Smooth muscle cell of the brain vasculature (primary cell): ENCODE measurements at places on chromosomes 3 and 15.

DNA sequence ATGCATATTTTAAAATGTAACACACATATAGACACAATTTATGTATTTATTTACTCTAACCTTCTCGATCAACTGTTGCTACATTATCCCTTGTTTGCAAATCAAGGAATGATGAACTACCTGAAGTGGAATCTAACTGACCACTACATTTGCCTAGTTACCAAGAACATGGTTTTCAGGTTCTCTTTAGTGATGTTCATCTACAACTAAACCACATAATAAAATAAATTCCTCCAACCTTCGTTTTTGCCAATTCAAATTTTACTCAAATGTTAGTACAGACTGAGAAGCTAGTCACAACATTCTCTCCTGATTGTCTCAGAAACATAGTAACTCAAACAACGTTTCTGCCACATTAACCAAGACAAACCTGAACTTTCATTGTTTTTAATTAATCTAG is 521.9 kb downstream of the FOXP1 start:
- DNase-seq, result no peak

GRCh38 chr3:72129501-72130094 is 344.6 kb upstream of the PROK2 start:
- no peak for DNase-seq

GRCh38 chr3:162072656-162073164 is 576.1 kb downstream of the OTOL1 start:
- DNase-seq, result peak; percentile 7

DNA sequence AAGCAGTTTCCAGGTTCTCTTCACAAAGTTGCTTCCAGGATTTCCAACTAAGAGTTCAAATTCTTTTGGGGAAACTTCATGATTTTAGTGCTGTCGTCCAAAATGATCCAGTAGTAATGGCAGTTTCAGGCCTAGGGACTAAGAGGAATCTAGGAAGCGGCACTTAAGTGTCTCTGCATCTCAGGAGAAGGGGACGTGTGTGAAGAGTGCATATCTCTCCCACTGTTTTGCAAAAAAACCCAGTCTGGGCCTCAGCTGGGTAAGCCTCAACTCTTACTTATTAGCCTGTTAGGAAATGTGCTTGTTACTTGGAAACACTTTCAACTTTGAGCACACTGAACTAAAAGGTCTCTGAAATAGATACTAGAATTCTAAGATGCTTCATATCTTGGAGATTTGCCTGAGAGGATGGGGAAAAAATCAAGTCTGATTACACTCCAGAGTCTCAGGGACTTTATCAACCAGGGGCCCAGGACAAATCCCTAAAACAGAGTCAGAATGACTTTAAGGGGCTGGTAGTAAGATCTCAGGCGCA is 81.8 kb downstream of the WDR76 start:
- no peak for DNase-seq

GRCh38 chr15:91383532-91383931 is 283.5 kb downstream of the SV2B start:
- DNase-seq, result no peak

DNA sequence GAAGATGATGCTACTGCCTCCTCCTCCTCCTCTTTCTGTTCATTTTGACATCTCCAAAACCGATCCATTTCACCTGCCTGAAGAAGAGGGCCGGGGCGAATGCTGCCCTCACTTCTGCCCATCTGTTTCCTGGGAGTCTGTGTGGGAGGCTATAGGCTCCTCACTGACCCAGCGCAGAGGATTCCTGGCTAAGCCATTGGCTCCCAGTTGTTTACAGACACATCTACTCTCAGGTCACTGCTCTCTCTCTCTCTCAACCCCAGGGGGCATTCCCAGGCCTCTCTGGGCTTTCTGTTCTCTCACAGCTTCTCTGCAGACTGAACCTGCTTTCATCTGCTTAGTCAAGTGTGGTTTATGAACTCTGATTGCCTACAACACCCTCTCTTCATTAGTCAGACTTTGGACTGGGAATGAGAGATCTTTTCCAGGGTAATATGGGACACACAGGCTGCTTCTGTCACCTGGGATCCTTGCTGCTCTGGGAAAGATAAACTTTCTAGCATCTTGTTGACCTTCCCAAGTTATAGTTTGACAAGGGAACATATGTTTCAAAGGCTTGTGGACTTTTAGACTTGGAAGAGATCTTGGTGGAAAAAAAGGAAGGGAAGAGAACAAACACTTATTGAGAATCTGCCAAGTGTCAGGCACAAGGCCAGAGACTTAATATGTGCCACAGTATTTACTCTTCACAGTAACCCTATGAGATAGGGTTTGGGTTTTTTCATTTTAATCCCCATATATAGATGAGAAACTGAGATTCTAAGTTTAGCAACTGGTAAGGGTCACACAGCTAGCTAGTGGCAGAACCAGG is 30.2 kb upstream of the USP3 start:
- no peak for DNase-seq

DNA sequence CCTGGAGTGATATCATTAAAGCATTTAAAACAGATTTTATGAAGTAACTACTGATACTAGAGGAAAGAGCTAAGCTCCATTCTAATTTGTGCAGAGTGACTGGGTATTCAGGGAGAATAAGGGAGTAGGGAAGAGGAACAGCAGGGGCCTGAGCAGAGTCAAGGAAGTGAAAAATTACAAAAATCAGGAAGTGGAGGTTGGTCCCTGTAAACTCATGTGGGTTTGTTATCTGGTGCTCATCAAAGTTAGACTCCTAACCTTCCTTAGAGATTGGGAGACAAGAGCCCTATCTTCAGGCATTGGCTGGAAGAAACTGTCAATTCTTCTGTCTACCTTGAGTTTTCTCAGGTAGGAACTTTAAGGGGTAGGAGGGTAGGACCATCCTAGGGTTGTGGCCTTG is 82.5 kb downstream of the NEK11 start:
- no peak for DNase-seq
